ENCODE measurements at places on chromosomes 11 and 22.

DNA sequence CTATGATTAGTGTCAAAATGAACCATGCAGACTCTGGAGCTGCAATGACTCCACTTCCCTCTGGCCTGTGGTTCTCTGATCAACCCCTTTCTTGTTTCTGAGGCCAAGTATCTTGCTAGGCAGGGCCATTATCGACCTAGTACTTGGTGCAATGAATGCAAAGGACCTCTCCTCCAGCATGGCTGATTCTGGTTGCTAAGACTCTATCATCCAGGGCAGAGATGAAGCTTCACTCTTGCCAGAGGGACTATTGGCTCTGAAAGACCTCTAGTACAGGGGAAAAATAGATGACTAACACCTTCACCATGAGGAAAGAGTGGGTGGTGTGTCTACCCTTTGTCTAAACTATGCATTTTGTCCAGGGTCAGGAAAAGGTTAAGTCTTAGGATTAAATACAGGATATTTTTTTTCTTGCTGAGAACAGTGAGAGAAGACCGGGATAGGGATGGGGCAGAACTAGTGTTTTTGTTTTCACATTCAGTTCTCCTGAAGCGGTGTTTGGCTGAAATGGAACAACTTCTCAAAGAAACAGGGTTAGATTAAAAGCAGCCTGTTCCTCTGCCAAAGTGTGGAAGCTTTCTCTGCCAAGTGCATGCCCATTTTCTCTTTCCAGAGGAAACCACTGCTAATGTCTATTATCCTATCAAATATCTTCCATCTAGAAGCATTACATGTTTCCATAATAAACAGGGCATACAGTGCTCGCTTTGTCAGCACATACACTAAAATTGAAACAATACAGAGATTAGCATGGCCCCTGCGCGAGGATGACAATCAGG, 5.0 kb upstream of the MTFP1 start:
- no peak for DNase-seq

DNA sequence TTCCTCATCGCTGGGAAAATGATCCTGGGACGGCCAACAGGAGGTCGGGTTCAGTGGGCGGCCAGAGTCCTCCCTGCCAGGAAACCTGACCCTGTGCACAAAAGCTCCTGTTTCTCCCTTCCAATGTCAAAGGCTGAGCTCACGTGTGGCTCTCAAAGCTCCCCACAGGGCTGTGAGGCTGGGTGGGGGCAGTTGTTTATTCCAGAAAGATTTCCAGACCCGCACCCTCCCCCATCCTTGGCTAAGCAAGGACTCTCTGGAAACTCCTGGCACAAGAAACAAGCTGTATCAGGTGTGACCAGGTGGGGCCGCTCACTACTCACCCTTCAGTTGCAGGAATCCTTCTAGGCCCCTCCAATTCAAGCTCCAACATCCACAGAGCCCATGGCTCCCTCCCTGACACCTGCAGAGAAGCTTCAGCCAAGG, 131.9 kb downstream of the SHANK2 start:
- no peak for DNase-seq

GRCh38 chr22:17946662-17947367, 77.5 kb downstream of the MICAL3 start:
- DNase-seq: no peak

GRCh38 chr22:27719535-27720227, 81.9 kb downstream of the MN1 start:
- no peak for DNase-seq

DNA sequence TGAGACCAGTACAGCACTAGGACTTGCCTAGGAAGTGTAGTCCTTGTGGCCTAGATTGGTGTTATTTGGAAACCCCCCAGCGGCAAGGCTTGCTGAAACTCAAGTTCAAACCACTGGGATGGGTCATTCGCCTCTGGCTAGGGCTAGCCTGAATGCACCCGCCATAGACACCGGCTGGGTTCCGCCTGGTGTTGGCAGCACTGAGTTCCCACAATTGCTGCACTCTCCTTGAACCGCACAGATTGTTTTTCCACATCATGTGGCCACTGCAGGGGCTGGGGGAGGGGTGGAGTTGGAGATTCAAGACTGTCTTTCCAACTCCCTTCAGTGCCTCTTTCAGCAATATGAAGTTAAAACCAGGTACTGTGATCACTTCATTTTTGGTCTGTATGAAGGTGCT, 43.1 kb downstream of the CCDC73 start:
- DNase-seq: no peak

- DNase-seq: no peak
Observed at GRCh38 chr11:105393326-105393725, 216.5 kb upstream of the GRIA4 start.

DNA sequence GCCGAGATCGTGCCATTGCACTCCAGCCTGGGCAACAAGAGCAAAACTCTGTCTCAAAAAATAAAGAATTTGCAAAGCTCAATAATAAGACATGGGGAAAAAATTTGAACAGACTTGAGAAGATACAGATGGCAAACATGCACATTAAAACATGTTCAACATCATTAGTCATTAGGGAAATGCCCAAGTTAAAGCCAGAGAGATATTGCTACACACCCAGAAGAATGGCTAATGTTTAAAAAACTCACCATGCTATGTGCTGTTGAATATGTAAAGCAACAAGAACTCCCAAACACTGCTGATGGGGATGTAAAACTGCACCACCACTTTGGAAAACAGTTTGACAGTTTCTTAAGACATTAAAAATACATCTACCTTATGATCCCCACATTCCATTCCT, 12.6 kb downstream of the LRRC75B start:
- DNase-seq: no peak

DNA sequence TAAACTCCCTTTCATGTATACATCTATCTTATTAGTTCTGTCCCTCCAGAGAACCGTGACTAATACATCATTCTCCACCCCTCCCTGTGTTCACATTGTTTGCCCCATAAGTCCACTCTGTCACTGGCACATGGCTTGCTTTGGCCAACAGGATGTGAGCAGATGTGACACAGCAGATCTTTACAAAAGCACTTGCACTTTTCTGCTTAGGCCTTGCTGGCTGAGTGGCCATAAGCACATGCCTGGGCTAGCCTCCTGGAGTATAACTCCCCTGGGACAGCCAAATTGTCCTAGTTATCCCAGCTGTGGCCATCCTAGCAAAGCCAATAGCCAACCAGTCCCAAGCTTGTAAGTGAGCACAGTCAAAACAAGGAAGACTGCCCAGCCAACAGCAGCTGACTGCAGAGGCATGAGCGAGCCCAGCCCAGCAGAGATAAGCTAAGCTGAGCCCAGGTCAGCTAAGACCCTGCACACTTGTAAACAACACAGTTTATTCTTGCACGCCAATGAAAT, 9.7 kb upstream of the RCN1 start:
- no peak for DNase-seq

- DNase-seq: no peak
Observed at GRCh38 chr11:111983187-111983986, 41.8 kb upstream of the DLAT start.

DNA sequence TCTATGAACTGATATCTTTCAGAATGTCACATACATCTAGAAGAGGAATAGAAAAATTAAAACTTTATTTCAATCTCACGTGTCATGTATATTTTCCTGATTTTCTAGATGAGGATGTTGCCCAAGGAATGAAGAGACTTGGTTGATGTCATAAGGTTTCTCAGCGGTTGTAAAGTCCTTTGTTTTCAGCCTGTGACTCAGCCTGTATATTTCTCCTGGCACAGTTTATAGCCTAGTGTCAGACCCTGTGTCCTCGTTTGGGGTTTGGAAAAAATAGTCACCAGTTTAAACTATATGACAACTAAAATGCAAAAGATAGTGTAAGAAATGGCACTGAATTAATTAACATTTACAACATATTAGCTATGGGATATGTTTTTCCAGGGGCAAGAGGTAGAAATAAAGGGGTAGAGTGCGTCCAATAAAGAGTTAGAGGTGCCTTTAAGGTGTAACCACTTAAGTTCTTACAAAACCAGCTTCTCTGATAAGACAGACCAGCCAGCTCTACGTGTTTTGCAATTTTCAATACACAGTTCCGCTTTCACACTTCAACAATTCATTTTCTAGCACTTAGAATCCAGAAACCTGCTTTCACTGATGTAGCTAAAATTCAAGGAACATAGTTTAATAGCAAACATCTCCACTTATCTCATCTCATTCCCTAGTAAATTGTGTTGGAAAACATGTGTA, 1432.6 kb upstream of the TENM4 start:
- no peak for DNase-seq

- DNase-seq: no peak
Observed at GRCh38 chr11:19258641-19259230, 18.0 kb upstream of the E2F8 start.

- DNase-seq: no peak
Observed at GRCh38 chr11:46856605-46857343, 10.7 kb upstream of the CKAP5 start.

DNA sequence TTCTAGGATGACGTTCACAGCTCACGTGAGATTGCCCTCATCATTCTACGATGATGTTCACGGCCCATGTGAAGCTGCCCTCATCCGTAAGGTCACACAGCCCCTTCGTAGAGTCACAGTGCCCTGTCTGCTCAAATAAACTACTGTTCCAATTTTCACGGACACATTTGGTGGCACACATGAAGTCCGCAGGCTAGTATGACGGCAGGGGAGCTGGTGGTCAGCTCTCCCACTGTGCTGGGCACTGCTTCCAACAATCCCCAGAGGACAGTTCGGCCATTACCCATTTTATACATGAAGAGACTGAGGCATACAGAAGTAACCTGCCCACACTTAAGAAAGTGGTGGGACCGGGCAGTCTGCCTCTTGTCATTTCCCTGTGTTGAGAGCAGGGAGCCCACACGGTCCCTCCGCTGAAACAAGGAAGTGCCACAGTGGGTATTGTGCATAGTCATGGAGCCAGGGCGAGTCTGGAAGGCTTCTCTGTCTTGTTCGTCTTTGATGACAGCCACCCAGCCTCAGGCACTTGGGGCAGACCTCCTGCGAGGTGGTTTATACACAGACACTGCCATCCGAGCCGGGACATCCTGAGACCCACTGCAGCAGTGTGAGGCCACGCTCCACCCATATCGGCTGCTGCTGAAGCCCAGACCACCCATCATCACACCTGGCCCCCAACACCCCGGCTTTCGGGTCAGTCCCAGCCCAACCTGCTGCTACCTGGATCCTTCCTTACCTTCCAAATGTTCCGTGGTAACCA, 114.3 kb downstream of the PHF21B start:
- no peak for DNase-seq

- DNase-seq: no peak
Observed at GRCh38 chr11:30526558-30526957, 59.6 kb downstream of the MPPED2 start.

GRCh38 chr11:34339149-34340064, 18.4 kb downstream of the ABTB2 start:
- no peak for DNase-seq

DNA sequence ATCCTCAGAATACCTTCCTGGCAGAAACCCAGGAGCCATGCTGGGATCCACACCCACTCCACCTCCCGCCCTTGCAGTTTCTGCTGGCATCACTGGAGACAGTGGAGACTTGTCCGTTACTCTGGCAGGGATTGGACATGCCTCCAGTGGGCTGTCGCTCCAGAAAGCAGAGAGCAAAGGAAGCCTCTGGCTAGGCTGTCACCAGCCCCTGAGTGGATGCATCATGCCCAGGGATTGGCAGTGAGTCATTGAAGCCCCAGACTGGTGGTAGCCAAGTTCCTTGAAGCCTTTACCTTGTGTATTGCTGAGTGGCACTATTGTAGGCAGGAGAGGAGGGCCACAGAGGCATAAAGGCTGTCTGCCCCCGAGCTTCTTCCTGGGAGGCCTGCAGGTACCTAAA, 34.8 kb upstream of the E2F8 start:
- no peak for DNase-seq

GRCh38 chr11:113176599-113177360, 137.6 kb upstream of the TTC12 start:
- DNase-seq: no peak

DNA sequence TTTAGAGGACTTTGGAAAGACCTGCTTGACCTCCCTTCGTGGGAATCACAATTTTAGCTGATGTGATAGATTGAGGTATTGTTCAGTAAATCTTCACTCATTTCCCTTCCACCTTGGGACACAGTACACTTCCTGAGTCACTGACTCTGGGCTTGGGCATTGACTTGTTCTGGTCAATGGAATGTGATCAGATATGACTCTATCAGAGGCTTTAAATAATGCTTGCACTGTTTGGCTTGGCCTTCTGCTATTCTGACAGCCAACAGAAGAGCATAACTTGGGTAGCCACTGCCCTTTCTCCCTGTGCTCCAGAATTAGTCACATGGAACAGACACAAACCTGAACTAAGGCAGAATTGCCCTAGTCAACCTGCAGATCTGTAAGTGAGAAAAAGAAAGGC, 12.5 kb downstream of the PRR5L start:
- DNase-seq: no peak

- DNase-seq: no peak
Observed at GRCh38 chr11:32098142-32098903, 7.4 kb downstream of the RCN1 start.

DNA sequence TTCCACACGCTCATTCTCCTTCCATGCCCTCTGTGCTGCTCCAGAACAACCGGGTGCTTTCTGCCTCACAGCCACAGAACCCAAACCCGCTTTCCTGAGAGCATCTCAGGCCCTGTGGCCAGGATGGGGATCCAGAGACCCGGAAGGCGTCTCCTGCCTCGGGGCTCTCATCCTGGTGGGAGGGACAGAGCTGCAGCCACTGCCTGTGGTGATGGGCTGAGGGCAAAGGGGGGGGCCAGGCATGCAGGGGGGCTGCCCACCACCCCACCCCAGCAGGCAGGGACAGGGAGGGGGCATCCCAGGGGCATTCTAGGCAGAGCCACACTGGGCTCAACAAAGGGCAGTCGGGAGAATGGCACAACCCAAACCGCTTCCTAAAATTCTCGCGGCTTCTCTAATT, 41.4 kb downstream of the CERK start:
- DNase-seq: no peak

DNA sequence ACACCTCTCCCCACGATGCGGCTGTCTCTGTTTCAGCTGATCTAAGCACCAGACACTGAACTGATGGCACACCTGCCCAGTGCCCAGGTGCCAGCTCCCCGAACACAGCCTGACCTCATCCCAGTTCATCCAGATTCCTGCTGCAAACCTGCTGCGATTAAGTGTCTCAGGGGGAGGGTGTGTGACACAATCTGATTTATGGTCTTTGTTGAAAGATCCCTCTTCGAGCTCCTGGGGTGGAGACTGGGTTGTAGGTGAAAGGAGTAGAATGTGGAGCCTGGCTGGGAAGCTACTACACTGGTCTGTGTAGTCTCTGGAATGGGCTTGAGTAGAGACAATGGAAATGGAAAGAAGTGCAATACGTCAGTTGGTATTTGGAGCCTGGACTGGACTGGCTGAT, 390.3 kb downstream of the SHANK2 start:
- DNase-seq: no peak

GRCh38 chr11:87173185-87174039, 135.7 kb downstream of the TMEM135 start:
- DNase-seq: no peak

DNA sequence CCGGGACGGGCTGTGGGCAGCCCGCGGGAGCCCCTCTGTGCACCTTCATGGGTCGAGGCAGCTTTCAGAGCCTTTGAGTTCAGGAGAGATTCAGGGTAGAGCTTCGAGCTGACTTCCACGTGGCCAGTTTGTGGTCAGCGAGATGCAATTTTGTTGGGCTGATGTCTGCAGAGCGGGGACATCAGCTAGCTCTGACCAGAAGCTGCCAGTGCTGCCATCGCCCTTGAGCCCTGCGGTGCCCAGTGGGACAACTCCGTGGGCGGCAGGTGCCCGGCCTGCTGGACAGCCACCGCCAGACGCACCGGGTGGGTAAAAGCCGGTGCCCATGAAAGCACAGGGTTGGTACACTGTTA, 719 bp downstream of the TALDO1 start:
- DNase-seq: no peak
